Naive thymus-derived CD8-positive, alpha-beta T cell (primary cell): ENCODE measurements at places on chromosomes 2 and 18. TPM values are rescaled to one million over a fixed set of nuclear protein-coding genes. Genes with fewer than 3 reads are reported as not detected.

DNA sequence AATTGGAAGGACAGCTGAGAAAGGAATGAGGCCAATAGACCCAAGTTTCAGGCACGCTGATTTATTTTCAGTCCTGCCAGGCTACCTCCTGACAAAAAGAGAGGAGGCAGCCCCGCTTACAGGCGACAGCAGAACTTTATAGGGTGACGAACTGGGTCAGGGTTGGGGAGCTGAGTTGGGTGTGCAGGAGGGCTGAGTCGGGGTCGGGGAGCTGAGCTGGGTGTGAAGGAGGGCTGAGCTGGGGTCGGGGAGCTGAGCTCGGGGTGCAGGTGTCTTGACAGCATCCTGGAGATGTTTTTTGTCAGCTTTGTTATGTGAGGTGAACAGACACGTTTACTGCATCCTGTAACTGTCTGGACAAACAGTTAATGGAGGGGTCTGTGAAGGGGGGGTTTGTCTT is 342.2 kb downstream of the ADCYAP1 start:
- H3K36me3 ChIP-seq: no peaks in the 10 kb centered on the region
- H3K4me1 ChIP-seq: no peaks in the 10 kb centered on the region
- H3K27ac ChIP-seq: no peak overlapping the region
- peaks cover 3% of the 10 kb centered on the region for H3K27me3 ChIP-seq
- H3K4me3 ChIP-seq: no peak overlapping the region

DNA sequence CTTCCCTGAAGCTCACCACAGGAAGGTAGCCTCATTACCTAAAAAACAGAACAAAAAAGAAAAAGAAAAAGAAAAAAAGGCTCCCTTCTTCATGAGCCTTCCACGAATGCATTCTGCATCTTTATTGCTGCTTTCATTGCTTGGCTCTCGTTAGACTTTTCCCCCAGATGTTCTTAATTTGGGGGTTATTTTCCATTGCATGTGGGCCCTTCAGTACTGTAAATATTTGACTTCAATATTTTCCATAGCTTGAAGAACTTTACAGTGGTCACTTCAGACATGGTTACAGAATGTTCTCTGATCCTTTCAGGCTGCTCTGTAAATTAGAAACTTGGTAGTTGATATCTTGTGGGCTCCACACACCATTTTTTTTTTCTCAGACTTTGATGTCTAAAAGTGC is 65.6 kb upstream of the COPS8 start:
- no peaks in the 10 kb centered on the region for H3K27me3 ChIP-seq
- H3K36me3 ChIP-seq: no peaks in the 10 kb centered on the region
- H3K4me3 ChIP-seq: no peak overlapping the region
- H3K4me1 ChIP-seq: no peaks in the 10 kb centered on the region
- no peak overlapping the region for H3K27ac ChIP-seq

DNA sequence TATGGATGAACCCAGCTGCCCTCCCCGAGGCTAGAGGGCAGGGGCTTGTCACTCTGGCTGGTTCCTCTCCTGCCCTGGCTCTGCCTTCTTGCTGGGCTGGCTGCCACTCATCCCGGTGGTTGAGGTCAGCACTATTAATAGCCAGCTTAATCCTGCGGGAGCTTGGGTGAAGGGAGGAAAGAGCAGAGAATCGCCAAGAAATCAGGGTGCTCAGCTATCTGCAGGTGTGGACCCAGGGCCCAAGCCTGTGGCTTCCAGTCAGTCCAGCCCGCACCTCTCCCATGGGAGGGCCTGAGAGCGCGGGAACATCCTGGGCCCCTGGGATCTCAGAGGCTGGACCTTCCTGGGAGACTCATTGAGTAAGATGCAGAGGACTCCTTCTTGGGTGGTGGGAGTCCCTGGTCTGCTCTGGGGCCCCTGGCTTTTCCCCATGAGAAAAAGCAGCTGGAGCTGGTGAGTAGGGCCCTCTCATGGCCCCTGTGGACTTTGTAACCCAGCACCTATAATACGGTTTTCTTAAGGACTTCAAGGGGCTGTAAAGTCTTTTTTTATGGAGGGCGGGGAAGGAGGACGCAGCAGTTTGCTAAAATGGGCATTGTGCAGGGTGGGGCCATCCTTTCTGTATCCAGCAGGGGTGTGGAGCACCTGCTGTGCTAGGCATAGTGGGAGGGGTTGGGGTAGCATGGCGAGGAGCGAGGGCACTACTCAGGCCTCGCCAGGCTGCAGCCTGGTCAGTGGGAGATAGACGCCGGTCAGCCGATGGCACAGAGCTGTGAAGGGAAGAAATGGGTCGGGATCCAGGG is 27.4 kb upstream of the CNNM3 start:
- no peak overlapping the region for H3K4me3 ChIP-seq
- H3K27ac ChIP-seq: no peak overlapping the region
- no peaks in the 10 kb centered on the region for H3K27me3 ChIP-seq
- no peaks in the 10 kb centered on the region for H3K4me1 ChIP-seq
- peaks cover 2% of the 10 kb centered on the region for H3K36me3 ChIP-seq

GRCh38 chr2:177262958-177263450 is 1.5 kb downstream of the NFE2L2 start:
- H3K27me3 ChIP-seq: no peaks in the 10 kb centered on the region
- no peaks in the 10 kb centered on the region for H3K36me3 ChIP-seq
- H3K27ac ChIP-seq: peak overlapping the region; percentile 89

DNA sequence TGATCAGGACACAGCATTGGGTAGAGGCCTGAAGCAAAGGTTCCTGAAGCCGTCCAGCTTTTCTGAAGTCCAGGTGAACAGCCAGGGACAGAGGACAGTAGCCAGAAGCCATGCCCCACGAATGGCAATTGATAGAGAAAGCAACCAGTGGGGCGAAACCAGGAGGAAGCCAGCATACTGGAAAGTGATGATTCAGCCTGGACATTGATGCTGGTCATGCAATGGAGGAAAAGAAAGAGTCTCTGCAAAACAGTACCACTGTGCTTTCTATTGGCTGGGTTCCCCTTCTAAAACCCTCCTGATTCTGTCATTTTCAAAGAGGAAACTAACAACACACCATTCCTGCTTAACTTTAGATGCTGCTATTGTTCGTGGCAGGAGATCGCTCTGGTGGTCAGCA is 221.4 kb upstream of the EPAS1 start:
- no peaks in the 10 kb centered on the region for H3K4me1 ChIP-seq
- peaks cover 3% of the 10 kb centered on the region for H3K27me3 ChIP-seq
- H3K27ac ChIP-seq: no peak overlapping the region
- H3K36me3 ChIP-seq: peaks cover 6% of the 10 kb centered on the region
- no peak overlapping the region for H3K4me3 ChIP-seq

GRCh38 chr2:239523147-239523953 is 122.5 kb upstream of the HDAC4 start:
- no peaks in the 10 kb centered on the region for H3K4me1 ChIP-seq
- no peak overlapping the region for H3K4me3 ChIP-seq
- no peak for DNase-seq
- no peak overlapping the region for H3K27ac ChIP-seq
- H3K36me3 ChIP-seq: no peaks in the 10 kb centered on the region
- H3K27me3 ChIP-seq: no peaks in the 10 kb centered on the region

CCL20 gene
- total RNA-seq: not detected

GRCh38 chr18:23995180-23995579 is 19.4 kb upstream of the TTC39C start:
- no peak for DNase-seq
- H3K4me3 ChIP-seq: no peak overlapping the region
- peaks cover 50% of the 10 kb centered on the region for H3K4me1 ChIP-seq
- H3K27me3 ChIP-seq: no peaks in the 10 kb centered on the region
- H3K36me3 ChIP-seq: no peaks in the 10 kb centered on the region
- H3K27ac ChIP-seq: no peak overlapping the region

NOSTRIN gene
- total RNA-seq: not detected

IHH gene
- total RNA-seq: not detected

DNA sequence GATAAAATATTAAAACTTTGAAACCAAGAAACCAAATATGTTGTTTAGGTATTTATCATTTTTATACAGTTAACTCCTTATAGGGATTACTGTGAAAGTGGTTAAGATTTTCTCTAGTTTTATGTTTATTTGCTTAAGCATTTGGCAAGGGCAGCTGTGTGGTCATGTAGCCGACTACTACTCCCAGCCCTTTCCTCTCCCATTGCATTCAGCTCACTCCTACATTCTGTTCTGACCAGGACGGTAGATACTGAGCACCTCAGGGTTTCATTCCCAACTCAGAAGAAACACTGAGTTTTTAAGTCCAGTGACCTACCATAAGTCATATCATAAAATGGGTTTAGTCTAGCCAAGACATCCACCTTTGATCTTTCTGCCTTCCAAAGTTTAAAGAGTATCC is 19.8 kb downstream of the FZD5 start:
- peaks cover 32% of the 10 kb centered on the region for H3K36me3 ChIP-seq
- H3K27ac ChIP-seq: no peak overlapping the region
- no peaks in the 10 kb centered on the region for H3K4me1 ChIP-seq
- H3K4me3 ChIP-seq: no peak overlapping the region
- H3K27me3 ChIP-seq: no peaks in the 10 kb centered on the region

TANC1 gene
- total RNA-seq: 0.13 TPM

DNA sequence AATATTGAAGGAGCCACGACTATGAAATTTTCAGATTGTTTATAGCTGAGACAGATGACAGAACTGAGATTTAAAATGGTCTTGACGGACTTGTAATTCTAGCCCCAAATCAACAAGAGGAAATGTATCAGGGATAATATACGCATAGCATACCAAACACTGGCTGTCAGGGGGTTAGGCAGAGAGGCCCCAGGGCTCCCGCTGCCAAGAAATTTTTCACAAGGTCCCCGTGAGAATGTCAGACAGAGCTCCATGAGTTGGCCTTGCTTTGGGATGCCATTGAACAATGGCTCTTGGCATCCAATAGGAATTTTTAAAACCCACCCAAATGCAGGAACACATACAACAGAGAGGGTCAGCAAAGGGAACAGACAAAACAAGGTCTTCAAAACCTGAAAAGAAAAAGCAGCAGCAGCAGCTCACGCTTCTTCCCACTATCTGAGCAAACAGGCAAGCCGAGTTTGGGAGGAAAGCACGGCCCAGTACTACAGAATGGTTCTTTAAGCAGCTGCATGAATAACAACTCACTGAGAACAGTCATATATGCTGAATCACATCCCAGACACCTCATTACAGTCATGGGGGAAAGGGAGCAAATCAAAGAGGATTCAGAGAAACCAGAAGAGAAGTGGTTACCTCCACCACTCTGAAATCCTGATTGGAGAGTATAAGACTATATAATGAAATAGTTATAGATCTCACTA is 445.6 kb downstream of the RND3 start:
- no peak for DNase-seq
- no peaks in the 10 kb centered on the region for H3K27me3 ChIP-seq
- H3K4me1 ChIP-seq: no peaks in the 10 kb centered on the region
- no peak overlapping the region for H3K27ac ChIP-seq
- no peak overlapping the region for H3K4me3 ChIP-seq

DNA sequence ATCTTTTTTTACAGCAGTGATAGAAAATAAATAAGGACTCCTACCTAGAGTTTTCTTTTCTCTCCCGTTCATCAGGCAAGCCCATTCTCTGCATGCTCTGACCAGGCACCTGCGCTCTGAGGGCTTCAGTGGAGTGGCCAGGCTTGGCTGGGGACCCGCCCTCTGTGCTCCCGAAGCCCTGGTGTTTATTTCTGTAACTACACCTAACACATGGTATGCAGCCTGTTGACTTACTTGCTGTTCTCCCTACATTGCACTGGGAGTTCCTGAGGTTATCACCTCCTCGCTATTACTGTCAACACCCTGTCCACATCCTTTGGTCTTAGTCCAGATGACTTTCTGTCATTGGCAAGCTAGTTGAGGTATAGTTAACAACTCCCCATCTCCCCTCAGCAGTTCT is 317.7 kb downstream of the LPIN1 start:
- no peak overlapping the region for H3K27ac ChIP-seq
- H3K4me1 ChIP-seq: peaks cover 19% of the 10 kb centered on the region
- no peaks in the 10 kb centered on the region for H3K27me3 ChIP-seq
- no peak for DNase-seq
- no peaks in the 10 kb centered on the region for H3K36me3 ChIP-seq
- peak overlapping the region; percentile 52 for H3K4me3 ChIP-seq

NT5DC4 gene
- total RNA-seq: not detected

SPP2 gene
- not detected for total RNA-seq

DNA sequence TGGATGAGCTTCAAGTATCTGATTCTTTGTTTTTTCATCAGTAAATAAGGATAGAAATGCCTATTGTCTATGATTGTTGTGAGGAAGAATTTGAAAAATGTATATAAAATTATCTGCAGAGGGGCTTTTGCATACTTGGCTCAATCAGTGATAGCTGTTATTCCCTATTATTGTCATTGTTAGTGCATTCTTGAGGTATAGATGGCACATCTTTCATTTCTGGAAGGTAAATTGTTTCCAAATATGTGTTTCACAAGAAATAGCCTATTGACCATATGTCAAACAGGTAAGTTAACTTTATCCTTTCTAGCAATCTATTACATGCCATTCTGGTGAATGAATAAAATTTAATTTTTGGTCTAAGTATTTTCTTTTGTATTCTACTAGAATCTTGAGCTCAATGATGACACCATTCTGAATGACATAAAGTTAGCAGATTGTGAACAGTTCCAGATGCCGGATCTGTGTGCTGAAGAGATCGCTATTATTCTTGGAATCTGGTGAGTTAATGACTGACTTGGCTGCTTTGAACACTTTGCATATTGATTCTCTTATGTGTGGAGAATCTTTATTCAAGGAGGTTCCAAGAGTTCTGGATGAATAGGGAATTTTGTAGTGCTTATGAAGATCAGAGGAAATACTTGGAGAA is 44.2 kb downstream of the TTC27 start:
- H3K4me1 ChIP-seq: no peaks in the 10 kb centered on the region
- peaks cover 80% of the 10 kb centered on the region for H3K36me3 ChIP-seq
- no peak overlapping the region for H3K27ac ChIP-seq
- no peak overlapping the region for H3K4me3 ChIP-seq
- H3K27me3 ChIP-seq: no peaks in the 10 kb centered on the region
- no peak for DNase-seq

ARHGAP15 gene
- 134 TPM for total RNA-seq

DNA sequence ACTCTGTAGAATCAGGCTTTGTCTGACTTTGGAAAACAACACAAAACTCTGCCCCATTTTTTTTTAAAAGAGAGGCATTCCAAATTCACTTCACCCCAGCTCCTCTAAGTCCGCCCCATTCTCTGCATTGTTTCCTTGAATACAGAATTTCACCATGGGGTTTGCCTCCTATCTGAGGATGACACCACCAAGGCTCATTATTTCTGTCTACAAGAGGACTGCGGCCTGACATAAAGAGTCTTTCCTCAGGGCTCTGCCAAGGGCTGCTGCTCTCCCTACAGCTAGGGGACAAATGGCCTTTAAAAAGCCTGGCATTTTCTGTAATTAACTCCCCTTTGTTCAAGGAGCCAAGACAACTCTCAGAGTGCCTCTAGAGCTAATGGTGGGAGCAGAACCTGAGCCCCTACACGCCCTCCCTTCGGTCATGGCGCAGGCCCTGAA is 4.6 kb downstream of the CHST10 start:
- DNase-seq: no peak
- no peak overlapping the region for H3K27ac ChIP-seq
- H3K27me3 ChIP-seq: no peaks in the 10 kb centered on the region
- H3K36me3 ChIP-seq: peaks cover 3% of the 10 kb centered on the region
- H3K4me3 ChIP-seq: no peak overlapping the region

TTN gene
- total RNA-seq: 28.1 TPM

SERPINB10 gene
- not detected for total RNA-seq

- peaks cover 65% of the 10 kb centered on the region for H3K4me1 ChIP-seq
- peak overlapping the region; percentile 66 for H3K27ac ChIP-seq
- no peak for DNase-seq
- H3K36me3 ChIP-seq: no peaks in the 10 kb centered on the region
Measured at GRCh38 chr2:105977212-105977611, 216.9 kb downstream of the UXS1 start.

GRCh38 chr18:43159086-43159770 is 43.7 kb upstream of the RIT2 start:
- H3K27ac ChIP-seq: no peak overlapping the region
- no peaks in the 10 kb centered on the region for H3K36me3 ChIP-seq
- H3K27me3 ChIP-seq: no peaks in the 10 kb centered on the region

L3MBTL4 gene
- 0.85 TPM for total RNA-seq
